Cortex of kidney (tissue), 1 donor: ENCODE measurements at places on chromosomes 2 and 18.

DNA sequence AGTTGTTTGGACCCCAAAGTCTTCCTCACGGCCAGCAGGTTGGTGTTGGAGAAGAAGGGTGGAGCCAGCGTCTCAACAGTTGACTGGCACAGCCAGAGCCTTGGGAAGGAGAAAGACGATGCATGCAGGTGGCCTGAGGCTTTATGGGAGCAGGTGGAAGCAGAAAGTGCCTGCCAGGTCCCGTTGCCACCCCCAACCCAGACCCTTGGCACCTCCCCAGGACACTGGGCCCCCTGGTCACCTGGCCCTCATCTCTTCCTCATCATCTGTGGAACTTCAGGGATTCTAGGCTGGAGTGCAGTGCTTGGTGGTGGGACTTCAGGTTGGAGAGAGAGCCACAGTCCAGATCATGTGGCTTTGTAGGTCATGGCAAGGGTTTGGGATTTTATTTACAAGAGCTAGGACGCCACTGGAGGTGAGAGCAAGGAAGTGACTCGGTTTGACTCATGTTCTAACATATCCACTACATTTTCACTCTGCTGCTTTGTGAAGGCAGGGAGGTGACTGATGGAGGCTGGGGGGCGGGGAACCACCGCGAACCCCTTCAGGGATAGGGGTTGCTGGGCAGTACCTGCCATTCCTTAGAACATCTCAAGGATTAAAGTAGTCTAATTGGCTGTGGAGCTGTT lies 62.5 kb upstream of the B3GNT7 start:
- DNase-seq = no peak

DNA sequence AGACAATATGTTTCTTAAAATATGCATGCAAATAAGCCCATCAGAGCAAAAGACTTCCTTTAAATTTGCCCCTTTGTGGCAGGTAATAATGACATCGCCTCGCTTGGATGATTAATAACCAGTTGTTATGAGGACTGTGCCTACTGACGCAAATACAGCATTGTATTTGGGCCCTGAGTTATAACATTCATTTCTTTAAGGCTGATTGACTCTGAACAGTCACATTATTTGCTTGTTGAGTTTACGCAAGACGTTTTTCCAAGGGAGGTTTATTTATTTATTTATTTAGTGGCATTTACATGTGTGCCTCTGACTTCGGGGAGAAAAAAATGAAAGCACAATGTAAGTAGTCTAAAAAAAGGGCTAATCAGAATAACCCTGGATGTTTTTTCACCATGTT lies 88.3 kb downstream of the SLC8A1 start:
- no peak for DNase-seq

DNA sequence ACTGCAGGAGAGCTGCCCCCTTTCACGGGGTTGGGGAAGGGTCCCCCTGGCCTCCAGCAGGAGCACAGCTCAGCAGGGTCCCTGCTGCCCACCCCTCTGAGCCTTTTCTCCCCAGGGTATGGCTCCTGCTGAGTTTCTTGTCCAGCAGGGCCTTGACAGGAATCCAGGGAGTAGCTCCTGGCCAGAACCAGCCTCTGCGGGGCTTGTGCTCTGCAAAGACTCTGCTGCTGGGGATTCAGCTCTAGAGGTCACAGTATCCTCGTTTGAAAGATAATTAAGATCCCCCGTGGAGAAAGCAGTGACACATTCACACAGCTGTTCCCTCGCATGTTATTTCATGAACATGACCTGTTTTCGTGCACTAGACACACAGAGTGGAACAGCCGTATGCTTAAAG lies 21.2 kb downstream of the FOSL2 start:
- no peak for DNase-seq

DNA sequence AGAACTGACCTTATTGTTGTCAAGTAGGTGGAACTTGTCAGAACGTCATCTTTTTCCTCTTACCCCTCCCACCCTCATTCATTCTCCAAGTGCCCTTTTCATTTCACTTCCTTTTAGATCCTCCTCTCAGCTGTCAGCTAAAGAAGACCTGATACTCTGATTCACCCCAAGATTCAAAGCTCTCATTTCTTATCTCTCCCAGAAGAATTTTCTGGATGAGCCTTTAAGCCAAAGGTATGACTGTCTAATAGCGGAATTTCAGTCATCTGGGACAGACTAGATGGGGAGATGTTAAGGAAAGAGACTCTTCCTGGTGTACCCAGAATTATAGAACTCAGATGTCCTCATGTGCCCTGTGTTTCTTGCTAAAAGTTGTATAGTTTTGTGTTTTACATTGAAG lies 53.9 kb downstream of the TCF7L1 start:
- no peak for DNase-seq

DNA sequence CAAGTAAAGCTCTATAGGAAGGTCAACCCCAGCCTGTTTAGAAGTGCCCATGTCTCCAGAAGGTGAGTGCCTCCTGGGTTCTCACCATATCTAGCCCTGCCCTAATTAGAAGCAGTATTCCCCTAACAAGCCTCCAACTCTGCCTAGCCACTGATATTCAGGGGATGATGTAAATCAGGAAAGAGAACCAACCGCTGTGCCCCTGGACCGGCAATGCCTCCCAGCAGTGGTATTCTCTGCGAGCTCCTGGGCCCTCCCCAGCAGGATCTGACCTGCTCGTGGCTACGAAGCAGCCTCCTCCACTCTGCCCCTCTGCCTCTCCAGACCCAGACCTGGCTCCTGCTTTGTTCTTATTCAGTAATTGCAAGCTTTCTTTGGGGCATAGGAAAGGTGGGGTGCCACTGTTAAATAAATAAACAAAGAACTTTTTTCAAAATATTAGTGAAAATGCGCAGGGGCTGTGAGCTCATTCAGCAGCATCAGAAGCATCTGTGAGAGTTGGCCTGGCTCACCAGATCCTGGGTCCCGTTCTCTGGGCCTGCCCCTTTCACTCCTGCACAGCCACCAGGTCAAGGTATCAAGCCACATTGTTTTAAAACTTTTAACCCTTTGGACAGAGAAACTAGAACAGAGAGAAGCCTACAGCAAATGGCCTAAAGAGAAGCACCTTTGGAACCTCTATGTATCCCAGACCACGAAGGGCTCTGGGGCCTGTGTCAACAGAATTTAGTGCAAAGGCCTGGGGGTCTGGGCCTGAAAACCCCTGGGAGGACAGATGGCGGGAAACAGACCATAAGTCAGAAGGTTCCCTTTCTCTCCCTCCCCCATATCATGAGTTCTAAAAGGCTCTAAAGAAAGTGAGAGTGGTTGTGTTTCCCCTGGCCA lies 11.9 kb downstream of the MREG start:
- no peak for DNase-seq

- no peak for DNase-seq
Observed at GRCh38 chr2:20012282-20013125, at the start of gene MATN3. Gene MATN3, minus strand, starts transcription at chr2:20012668. Its CDS starts 37 bp downstream, at chr2:20012631.

- no peak for DNase-seq
Observed at GRCh38 chr2:96091711-96092572, 24.4 kb downstream of the ADRA2B start.

GRCh38 chr2:105257981-105258380 lies 16.4 kb downstream of the GPR45 start:
- no peak for DNase-seq

DNA sequence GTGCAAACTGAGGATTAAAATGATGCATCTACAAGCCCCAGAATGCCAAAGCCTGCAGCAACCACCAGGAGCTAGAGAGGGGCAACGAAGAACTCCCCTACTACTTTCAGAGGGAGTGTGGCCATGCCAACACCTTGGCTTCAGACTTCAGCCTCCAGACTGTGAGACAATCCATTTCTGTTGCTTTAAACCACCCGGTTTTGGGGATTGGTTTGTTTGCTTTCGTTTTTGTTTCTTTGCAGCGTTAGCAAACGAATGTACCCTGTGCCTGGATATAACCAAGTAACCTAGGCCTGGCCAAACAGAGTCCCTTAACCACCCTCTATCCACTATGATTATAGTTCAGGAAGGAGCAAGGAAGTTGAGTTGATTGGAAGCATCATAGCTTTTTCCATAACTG lies 171.2 kb upstream of the NCK2 start:
- no peak for DNase-seq

- no peak for DNase-seq
Observed at GRCh38 chr18:22094358-22094734, 75.0 kb upstream of the GATA6 start.

GRCh38 chr2:39228413-39229209 lies 15.2 kb downstream of the CDKL4 start:
- no peak for DNase-seq
